ENCODE measurements at places on chromosomes 7 and 10.

DNA sequence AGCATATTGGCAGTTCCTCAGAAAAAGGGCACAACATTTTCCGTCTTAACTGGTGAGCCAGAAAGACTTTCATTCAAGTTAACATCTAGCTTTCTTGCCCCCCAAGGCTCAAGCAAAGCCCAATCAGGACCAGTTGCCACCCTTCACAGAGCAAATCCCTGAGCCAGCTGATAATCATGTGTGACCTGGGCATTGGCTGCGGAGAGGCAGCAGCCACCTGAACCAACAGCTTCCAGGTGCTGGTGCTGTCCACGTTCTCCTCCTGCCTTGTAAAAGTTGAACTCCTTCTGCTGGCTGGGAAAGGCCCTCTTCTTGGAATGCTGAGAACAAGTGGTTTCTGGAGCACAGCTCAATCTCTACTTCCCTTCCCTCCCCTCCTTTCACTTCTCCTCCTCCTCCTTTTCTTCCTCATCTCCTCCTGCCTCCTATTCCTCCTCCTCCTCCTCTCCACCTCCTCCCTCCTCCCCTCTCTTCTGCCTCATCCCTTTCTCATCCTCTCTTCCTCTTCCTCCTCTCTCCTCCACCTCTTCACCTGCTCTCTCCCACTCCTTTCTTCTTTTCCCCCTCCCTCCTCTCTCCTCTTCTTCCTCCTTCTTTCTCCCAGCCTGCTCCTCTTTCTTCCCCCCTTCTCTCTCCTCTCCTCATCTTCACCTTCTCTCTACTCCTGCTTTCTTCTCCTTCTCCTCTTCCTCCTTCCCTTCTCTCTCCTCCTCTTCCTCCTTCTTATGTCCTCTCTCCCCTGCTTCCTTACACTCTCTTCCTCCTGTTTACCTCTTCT, 140.6 kb downstream of the JCAD start:
- DNase-seq: no peak

DNA sequence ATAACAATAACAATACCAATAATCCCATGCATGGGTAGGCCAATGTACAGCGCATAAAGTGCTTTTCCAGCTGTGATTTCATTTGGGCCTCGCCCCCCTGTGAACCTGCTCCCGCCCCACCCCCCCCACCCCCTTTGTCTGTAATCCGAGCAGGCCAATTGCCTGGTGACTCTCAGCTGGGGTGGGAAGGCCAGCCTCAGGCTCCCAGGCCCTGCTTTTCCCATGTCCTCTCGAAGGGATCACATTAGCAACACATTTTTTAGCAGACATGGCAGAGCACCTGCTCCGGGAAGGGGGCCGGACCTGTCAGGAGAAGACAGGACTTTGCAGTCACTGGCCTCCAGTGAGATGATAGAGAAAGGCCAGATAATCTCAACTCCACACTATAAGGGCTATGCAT, 439.3 kb downstream of the RPS24 start:
- DNase-seq: no peak

DNA sequence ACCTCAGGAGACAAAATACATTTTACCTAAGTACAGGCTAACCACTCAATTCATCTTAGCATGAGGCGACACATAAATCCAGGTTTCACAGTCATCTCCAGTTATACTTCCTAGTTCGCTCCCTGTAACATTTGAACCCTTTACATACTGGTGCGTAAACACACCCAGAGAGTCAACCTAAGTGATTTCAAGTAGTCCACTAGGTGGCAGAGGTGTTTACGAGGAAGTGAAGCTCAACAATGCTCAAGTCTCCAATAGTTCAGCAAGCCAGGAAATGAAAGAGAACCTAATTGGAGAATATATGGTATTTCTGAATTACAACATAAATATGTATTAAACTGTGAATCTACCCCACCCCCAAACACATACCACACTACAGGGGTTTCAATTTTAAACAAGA, 76.3 kb upstream of the ABCB5 start:
- DNase-seq: no peak

DNA sequence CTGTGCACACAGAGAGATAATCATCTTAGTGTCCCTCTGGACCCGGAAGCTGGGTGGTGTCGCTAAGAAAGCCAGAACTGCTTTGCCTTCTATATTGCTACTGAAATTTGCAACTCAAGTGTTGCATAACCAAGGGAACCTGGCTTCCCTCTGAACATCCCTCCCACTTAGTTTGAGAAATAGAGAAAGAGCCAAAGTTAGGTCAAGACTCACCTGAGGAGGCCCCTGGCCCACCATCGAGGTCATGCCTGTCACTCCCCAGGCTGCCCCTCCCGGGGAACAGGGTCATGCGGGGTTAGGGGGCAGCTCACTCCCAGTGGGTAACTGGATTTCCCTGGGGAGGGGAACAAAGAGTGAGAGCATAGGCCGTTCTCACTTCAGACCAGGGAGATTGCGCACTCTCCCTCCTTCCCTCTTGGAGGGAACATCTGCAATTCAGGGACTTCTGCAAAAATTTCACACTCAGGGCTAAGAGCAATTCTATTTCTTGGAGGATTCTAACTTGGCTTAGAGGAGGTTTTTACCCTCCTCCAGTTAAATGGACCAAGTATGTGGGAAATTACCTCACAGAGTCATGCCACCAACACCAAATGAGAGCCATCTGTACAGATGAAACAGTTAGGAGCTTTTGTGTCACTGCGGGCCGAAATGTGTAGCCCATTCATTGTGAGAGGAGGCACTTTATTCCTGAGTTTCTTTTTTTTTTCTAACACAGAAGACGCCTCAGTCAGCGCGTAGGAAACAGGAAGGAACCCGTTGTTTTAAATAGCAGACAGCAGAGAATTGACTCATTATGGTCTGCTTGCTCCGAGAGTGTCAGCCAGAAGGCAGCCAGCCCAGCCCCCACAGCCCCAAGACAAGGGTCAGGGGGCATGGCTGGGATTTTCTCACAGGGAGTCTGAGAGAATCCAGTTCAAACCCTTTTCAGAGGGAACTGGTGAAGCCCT, 221.3 kb downstream of the ARHGAP12 start:
- peak; percentile 67 for DNase-seq

DNA sequence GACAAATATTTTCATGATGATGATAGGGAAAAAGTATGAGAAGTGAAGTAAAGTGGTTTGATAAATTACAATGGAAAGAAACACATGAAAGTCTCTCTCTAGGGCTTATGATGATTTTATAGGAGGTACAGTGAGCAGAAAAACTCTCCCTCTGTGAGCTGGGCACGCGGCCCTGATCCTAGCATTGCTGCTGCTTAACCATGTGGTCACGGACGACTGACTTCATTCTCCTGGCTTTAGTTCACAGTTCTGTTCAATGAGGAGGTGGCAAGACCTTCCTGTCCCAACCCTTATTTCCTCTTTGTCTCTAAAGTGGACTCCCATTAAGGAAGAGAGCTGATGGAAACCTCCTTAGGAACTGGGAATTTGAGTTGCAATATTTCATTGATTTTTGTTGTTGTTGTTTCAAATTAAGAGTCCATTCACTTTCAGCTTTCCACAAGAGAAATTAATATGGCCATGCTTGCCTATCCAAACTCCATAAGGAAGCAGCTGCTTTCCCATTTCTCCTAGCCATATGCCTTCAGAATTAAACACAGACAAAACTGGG, 8.2 kb upstream of the PON3 start:
- no peak for DNase-seq

- DNase-seq: peak; percentile 94
These were observed 189.5 kb downstream of the CXCL12 start for GRCh38 chr10:44195112-44196007.

GRCh38 chr10:12262278-12262981, 66.4 kb downstream of the CDC123 start:
- no peak for DNase-seq

DNA sequence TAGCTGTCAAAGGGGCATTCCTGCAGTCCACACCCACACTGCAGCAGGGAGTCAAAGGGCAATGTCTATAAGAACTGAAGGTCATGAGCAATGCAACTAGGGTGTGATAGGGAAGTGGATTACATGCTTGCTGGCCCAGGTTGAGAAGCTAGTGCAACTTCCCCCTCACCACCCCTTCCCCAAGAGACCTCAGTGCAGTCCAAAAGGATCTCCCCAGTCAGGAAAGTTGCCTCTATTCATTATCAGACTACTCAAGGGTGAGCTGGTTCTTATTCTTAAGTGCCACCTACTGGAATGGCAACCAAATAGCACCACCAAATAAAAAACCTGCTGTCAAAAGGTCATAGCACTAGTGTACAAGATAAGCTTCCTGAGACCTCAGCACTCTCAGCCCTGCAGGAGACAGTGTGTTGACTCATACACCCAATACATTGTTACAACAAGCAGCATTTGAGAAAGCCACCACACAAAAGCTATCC, 28.2 kb downstream of the MTERF1 start:
- DNase-seq: no peak

GRCh38 chr10:119313024-119313423, 105.7 kb downstream of the GRK5 start:
- DNase-seq: no peak

- peak; percentile 12 for DNase-seq
These were observed 41.6 kb downstream of the SLC39A12 start for GRCh38 chr10:17993361-17993760.

- no peak for DNase-seq
These were observed 192.9 kb upstream of the MBL2 start for GRCh38 chr10:52965509-52965908.

DNA sequence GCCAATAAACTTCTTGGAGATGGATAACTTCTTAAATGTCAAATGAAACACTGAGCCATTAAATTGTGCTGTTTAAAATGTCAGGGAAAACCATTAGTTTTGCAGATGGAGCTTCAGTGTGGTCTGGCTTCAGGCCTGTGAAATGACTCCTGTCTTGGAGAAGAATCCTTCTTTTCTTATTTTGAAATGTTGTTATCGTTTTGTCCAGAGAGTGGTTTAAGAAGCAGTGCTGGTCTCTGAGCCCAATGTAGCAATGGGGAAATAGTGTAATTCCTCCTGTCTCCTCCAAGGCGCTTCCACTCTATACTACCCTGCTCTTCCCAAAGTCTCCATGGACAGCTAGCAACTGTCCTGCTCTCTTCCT, 177.6 kb downstream of the REEP3 start:
- DNase-seq: no peak

- no peak for DNase-seq
These were observed 16.5 kb downstream of the WDR86 start for GRCh38 chr7:151393031-151393977.

- no peak for DNase-seq
These were observed 76.8 kb downstream of the RALA start for GRCh38 chr7:39700165-39700564.

DNA sequence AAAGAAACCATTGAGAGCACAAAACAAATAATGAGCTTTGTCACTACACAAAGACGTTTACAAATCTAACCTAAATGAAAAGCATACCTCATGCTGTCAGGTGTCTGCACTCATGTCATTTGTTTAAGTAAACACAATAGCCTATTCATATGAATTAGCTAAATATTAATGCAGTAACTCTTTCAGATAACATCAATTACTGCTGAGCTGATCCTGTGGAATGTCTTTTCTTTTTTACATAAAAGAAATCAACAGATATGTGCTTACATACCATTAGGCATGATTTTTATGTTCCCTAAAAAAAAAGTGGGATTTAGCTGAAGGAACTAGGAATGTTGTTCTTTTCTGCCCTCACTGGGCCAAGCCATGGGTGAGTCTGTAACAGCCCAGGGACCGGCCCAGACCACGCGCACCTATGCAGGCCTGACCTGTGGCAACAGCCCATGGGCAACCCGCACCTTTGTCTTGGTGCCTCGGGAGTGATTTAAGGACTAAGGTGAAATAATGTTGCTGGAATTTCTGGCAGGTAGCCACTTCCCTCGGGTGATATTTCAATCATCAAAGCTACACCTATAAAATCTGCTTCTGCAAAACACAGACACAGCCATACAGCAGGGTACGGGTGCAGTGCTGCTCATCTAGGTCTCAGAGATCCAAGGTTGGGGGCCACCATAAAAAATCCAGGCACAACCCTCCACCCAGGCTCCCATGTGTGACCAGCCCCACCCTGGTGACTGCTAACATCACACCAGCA, 44.6 kb downstream of the FGFR2 start:
- DNase-seq: no peak

DNA sequence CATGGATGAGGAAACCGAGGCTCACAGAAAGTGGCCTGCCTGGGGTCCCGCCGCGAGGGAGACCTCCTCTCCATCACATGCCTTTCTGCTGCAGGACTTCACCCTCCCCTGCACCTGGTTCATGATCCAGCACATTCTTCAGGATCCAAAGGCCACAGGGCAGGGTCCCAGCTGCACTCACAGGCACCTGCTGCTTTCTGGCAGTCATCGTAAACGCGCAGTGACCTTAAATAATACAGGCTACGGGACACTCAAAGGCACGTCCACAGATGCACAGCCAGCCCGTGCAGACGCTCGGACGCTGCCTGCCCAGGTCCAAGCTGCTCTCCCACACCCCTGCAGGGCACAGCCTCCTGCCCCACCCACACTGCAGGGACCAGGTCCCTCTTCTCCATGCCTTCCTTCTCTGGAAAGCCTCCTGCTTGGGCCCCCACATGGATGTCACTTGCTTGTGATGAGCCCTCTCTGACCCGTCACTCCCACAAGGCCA, 49.9 kb downstream of the CALML3 start:
- no peak for DNase-seq

DNA sequence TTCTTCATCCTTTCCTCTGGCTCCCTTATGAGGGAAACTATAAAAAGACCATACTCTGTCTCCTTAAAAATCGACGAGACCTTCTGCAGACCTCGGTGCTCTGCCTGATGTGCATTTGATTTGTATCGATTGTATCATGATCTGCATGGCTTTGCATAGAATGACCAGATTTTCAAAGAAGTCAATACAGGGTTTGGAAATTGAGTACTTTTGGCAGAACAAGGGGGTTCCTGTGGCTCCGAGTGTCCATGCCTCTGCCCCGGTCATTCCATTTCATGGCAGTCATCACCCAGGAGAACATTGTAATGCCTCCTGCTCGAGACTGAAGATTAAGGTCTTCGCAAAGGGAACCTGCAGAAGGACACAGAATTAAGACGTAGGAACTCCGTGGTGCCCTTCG, 685 bp downstream of the CASP2 start:
- peak; percentile 68 for DNase-seq

DNA sequence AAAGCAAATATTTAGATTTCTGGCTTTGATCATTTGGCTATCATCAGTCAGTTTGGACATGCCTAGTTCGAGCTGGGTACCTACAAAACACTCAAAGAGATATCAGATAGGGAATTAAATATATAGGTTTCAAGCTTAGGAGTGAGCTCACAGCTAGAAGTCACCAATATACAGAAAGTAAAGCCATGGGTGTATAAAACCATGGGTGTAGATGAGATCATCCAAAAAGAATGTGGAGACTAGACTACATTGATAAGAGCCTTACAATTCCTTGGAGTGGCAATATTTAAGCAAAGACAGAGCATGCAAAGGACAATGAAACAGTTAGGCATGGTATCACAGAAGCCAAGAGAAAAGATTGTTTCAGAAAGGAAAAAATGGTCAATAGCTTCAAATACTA, 7.2 kb upstream of the RALA start:
- DNase-seq: no peak

- no peak for DNase-seq
These were observed 134.7 kb downstream of the NRP1 start for GRCh38 chr10:33199731-33200232.

All from adipocyte (in vitro differentiated cells).